ENCODE measurements at places on chromosomes 13 and 19. TPM values are rescaled to one million over a fixed set of nuclear protein-coding genes. Genes with fewer than 3 reads are reported as not detected.

- DNase-seq, result no peak
Observed at GRCh38 chr19:29395111-29395733, 130.6 kb upstream of the VSTM2B start.

GRCh38 chr13:32159137-32159869 is 127.7 kb downstream of the FRY start:
- no peak for DNase-seq

The ZNF560 gene
- total RNA-seq, result not detected

The ZNF431 gene
- 11.4 TPM for total RNA-seq

The OR7D2 gene
- 0.80 TPM for total RNA-seq

GRCh38 chr13:62524061-62524460 is 1108.4 kb upstream of the PCDH20 start:
- DNase-seq, result no peak

The TMEM255B gene
- total RNA-seq, result 0.10 TPM

DNA sequence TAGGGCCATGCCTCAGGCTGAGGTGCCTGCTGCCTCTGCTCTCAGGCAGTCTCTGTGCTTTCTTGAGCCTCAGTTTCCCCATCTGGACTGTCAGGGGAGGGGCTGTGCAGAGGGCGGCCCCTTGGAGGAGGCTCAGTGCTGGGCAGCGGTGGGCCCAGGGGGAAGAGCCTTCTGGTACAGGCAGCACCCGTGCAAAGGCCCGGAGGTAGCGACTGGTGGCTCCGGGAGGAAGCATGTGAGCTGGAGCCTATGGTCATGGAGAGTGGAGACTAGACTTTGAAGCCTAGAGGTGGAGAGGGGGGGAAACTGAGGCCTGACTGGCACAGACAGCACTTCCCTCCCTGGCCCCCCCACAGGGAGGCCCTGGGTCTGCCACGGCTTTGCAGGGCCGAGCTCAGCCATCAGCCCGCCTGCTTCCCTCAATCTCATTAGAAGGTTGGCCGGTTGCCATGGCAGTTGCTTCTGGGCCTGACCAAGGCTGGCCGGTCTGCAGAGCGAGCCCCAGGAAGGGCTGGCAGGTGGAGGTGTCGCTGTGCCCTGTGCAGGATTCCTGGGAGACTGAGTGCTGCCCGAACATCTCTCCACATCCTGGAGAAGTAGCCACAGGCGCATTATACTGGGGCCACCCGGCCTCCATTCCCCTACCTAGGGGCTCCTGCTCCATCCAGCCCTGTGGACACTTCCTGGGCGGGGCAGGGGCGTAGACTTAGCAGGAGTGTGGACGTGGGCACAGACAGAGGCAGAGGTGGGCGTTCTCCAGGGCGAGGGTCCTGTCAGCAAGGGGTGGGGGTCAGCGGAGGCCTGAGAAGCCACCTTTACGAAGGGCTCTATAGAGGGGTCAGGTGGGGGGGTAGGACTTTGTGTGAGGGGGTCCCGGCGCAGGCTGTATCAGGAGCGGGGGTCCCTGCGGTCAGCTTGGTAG is 53.2 kb downstream of the CRTC1 start:
- no peak for DNase-seq

The B3GNT8 gene
- 9.2 TPM for total RNA-seq

- peak; percentile 43 for DNase-seq
Observed at GRCh38 chr19:2271234-2272103, 10.5 kb downstream of the PEAK3 start.

- DNase-seq, result no peak
Observed at GRCh38 chr19:36246006-36246481, 31.1 kb downstream of the ZNF146 start.

- no peak for DNase-seq
Observed at GRCh38 chr19:50792272-50793250, 2.3 kb downstream of the ACP4 start.

- DNase-seq, result no peak
Observed at GRCh38 chr13:50078231-50078894, 63.1 kb downstream of the KCNRG start.

- peak; percentile 87 for DNase-seq
Observed at GRCh38 chr19:19627621-19628500, at the start of gene LPAR2. Gene LPAR2 (minus strand): TSS chr19:19628220. CDS start chr19:19627275, 945 bp downstream.

GRCh38 chr13:66835040-66835628 is 395.0 kb downstream of the PCDH9 start:
- DNase-seq, result peak; percentile 70

GRCh38 chr19:52216401-52216800 is 26.5 kb downstream of the PPP2R1A start:
- DNase-seq, result no peak

GRCh38 chr13:47146991-47147811 is 250.3 kb upstream of the HTR2A start:
- DNase-seq, result no peak

The PCDH9 gene
- total RNA-seq, result 16.2 TPM

GRCh38 chr19:1466018-1466460 is 13.0 kb downstream of the C19orf25 start:
- no peak for DNase-seq

DNA sequence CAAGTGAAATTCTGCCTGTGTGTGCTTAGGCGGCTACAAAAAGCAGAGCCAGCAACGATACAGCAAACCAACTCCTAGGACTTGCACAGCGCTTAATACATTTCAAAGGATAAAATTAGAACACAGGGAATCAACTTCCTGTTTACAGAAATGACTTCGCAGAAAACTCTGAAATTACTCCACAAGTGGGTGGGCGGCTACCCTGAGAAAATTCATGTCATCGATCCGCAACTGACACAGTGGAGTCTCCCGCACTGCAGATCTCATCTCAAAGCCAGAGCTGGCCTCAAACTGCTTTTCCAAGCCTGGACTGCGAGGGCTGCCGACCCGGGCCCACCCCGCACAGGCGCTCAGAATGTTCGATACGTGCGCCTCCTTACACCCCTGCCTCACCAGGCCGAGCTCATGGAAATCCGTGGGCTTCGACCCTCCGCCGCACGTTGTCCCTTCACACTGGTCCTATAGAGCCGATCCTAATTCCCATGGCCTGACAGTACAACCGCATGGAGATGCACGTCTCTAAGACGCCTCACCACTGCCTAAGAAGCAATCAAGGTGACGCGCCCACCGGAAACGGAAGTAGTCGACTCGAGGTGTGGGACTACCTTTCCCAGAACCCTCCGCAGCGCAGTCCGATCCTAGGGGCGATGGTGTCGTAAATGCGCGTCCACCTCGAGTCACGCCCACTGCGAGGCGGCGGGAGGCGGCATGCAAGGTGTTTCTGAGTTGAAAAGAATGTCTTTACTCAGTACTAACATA is at the start of gene ZNF229:
Gene ZNF229, minus strand, starts transcription at position 557 of the 759 bp plus-strand sequence. CDS start 5,625 bp downstream, outside the sequence.
- DNase-seq, result peak; percentile 95

DNA sequence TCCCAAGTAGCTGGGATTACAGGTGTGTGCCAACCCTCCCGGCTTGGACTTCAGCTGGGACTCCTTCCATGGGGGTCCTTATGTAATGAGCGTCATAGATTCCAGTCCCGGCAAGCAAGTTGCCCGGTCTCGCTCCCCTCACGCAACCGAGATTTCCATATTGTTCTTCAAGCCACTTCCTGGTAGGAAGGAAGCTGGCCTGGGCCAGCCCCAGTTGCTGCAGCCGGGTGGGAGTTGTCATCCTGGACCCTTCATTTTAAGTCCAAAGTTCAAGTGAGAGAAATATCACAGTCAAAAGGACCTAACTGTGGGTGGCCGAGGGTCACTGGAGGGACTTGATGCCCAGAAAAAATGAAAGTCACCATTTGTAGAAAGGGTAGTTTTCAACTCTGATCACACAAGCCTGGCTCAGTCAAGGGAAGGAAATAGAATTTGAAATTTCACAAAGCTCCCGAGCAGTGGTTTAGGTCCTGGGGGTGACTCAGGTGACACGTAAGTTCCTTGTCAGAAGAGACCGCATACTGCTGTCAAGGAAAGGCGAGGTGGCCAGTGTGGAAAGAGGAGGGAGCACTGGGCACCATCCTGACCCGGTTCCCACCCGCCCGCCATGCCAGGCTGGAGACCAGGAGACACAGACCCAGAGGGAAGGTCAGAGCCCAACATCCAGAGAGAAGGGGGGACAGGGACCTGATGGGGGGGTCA is 5.3 kb downstream of the FGF21 start:
- no peak for DNase-seq

DNA sequence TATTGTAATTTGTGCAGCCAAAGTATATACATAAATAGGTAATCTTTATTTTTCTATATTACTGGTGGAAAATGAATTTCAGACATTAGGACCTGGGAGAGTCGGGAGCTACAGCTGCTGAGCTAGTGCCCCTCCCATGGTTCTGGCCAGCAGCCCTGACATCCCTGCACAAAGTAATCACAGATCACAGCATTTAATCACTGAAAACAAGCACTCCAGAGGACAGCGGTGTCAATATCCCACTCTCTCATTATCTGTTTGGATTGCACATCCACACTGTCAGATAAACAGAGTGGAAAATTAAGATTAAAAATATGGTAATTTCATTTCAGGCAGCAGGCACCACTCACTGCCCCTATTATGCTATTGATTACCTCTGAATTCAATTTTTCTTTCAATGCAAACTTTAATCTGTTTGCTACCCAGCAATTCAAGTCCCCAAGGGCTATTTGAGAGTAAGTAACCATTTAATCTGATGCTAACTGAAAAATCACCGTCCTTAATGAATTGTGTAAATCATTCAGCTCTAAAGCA is 254.1 kb upstream of the SOX21 start:
- DNase-seq, result no peak

The ZNF570 gene
- 5.1 TPM for total RNA-seq

DNA sequence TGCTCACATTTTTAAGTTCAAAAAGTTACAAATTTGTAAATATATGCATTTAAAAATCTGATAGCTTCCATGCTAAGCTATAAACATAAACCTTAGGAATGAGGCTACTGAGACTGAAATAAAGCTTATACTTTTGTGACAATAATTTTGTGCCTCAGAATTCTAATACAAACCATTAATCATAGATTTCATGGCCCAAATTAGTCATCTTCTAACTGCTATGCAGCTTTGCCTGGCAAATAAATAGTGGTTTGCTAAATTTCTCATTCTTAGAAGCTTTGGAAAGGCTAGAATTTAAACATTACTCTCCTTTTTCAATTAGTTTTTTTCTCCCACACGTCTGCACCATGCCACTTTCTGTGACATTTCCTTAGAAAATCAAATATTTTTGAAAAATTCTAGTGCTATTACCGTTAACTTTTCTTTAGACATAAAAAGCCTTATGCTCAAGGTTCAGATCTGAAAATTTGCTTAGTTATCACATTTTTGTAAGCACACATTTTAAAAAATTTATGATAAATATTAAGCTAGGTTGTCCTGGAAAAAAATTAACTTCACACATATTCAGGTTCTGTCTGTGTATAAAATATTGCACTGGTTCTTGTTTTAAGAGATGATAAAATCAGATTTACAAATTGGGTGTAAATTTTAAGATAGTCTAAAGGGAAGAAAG is 46.9 kb downstream of the FNDC3A start:
- no peak for DNase-seq

DNA sequence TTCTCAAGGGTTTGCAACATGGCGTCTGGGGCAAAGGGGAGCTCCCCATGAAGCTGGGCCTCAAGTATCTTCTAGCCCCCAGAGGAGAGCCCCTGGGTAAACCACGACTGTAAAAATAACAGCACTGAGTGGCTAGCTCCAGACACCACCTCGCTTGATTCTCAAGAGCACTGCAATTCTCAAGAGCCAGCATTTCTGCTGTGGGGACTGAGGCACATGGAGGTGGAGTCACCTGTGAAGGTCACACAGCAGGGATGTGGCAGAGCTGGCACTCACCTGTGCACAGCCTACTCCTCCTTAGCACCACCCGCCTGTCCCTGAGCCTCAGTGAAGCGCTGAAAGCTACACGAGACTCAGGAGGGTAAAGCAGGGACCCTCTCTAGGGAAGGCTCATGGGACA is 20.7 kb upstream of the CCNP start:
- DNase-seq, result no peak

The LILRA1 gene
- not detected for total RNA-seq

The ATP4B gene
- total RNA-seq, result 16.2 TPM

Data from hepatocyte (in vitro differentiated cells).